Choroid plexus epithelial cell (primary cell): ENCODE measurements at places on chromosomes 1 and 21.
A peak's percentile ranks its signal among the peaks of the same experiment; 100 is the strongest.

DNA sequence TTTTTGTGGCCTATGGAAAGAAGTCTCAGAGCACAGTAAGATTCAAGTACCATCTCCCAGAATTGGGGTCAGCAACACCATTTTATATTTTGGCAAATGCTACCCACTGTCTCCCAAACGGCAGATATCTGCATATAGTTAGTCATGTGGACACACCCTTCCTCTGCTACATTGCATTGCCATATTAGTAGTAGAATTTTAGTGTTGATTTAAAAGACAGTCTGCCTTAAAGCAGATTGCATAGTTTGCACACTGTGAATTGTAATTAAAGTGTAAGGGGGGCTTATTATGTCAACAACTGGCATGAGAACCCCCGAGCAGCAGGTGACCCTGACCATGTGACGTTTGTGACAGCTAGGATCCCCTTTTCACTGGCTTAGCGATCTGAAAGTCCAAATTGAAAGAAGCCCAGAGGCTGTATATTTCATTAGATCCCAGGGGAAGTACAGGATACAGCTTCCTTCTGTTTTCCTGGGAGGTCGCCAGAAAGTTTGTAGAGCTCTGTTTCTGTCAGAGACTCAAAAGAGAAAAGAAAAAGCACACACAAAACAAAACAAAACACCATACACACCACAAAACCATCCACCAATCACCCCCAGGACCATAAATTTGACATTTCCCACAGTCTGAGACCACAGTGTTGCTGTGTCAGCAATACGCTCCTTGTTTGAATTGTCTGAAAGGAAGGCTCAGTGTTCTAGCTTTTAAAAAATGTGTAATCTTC lies 172.4 kb downstream of the NFIA start:
- DNase-seq = peak; percentile 83

- DNase-seq = no peak
Observed at GRCh38 chr1:171515299-171515698, 30.0 kb downstream of the PRRC2C start.

DNA sequence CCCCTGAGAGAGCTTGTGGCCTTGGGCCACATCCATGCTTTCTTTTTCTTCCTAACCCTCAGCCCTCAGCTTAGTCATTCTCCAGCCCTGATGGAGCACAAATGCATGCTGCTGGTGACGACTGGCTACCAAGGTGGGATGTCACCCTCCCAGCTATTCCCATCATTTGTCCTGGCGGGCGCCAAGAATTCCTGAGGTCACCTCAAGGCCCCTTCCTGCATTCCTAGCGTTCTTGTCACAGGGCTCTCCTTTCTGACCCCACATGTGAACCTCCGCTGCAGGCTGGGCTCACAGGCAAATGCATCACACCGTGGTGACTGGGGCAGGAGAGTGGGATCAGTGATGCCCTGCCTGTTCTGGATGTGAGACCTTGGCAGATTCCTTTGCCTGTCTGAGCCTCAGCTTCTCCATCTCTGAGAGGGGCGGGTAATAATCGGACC lies 53.4 kb upstream of the IFFO2 start:
- DNase-seq = peak; percentile 57

DNA sequence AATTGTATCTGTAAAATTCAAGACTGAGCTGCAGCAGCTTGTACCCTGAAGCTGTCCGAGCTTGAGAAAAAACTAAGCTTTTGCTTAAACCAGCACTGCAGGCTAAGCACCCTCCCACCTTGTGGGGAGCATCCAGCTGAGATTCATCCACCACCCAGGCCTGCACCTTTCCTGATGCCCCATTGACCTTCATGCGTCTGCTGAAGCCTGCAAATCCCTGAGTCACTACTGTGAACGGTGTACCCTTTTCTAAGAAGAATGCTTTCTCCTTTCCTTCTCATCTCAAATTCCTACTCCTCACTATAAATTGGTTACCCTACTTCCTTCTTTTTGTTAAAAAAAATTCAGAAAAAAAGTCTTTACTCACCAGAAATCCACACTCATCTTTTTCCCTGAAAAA lies 90.9 kb upstream of the RGS18 start:
- DNase-seq = peak; percentile 5

DNA sequence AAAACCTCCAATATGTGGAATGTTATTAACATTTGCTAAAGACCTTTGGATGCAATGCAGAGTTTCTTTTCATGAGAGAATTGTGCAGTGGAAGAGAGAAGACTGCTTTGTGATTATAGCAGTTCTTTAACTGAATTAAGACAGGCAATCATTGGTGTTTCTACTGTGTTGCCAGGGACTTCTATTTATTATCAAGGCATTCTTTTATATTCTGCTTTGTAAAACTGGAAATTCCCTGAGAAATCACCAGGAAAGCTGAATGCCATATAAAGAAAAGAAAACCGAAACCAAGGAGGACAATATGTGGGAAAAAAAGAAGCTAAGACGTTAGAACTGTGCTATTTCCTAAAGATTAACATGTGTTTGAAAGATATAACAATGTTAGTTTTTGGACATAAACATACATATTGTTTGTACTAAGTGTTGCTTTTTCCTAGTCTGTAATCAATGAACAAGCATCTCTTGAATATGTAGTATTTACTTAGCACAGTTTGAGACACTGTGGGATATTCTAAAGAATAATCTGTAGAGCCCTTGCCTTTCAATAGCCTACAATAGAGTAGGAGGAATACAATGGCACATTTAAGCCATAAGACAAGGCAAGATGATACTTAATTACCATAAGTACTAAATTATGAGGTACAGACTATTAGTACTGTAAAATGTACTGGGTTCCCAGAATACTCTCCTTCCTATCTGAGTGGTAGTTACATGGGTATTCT lies 47.1 kb downstream of the EXTL2 start:
- DNase-seq = peak; percentile 70

- no peak for DNase-seq
Observed at GRCh38 chr1:24506691-24507381, 4.2 kb downstream of the RCAN3 start.

- DNase-seq = no peak
Observed at GRCh38 chr1:23905461-23906025, 7.6 kb downstream of the CNR2 start.

DNA sequence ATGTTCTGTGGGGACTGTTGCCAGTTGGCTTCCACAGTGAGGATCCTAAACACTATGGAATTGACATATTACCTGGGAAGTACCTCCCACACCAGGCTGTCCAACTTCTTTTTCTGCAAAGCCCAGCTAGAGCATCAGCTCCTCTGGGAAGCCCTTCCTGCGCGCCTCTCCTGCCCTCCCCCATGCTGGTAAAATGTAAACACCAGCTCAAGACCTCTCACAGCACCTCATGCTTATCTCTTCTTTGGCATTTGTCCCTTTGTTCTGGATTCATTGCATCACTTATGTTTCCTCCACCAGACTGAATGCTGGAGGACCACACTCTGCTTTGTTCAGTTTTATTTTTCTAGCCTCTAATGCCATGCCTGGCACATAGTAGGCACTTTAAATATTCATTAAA lies 172.1 kb downstream of the HHAT start:
- no peak for DNase-seq

- DNase-seq = no peak
Observed at GRCh38 chr1:225678545-225678944, 25.6 kb upstream of the ENAH start.

DNA sequence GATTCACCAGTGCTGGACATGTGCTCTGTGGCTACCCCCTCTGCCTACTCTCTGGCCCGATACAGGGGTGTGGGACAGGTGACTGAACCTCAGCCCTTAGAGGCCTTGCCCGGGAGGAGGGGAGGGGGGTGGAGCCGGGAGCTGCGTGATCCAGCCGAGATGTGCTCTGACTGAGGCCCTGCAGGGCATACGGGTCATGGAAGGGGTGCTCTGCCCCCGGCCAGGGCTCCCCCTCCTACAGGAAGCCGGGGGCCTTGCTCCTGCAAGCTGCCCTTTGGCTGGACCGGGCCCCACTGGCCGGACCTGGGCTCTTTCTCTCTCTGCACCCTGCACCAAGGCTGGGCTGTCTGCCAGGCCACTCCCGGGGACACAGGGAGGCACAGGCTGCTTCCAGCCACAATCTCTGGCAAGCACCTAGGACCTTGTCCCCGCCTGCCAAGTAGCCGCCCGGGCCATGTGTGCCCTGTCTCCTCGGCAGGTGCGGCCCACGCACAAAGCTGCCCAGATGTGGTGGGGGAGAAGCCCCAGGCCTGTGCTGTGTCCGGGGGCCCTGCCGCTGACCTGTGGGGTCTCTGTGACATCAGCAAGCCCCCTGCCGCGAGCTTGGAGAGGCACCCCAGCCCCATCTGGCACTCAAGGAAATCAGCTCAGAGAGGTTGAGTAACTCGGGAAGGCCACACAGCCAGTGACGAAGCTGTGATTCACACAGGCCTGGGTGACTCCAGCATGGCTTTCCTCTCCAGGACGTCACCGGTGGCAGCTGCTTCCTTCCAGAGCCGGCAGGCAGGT lies 1.5 kb downstream of the SCNN1D start:
- no peak for DNase-seq

GRCh38 chr1:221706876-221707582 lies 34.9 kb downstream of the DUSP10 start:
- DNase-seq = no peak

DNA sequence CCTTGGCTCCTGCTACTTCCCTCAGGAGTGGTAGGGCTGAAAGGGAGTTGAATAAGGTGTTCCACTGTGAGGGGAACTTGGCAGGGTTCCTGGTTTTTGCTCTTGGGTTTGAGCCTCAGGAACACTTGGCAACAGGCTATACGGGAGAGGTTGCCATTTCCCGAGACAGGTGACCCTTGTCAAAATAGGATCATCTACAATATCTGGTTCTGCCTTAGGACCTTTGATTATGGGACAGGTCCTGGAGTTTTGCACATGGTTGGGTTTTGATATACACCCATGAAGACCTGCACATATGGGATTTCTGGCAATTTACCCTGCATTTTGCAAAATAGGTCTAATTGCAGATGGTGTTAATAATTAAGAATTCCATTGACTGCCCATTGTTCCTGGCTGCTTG lies 31.1 kb downstream of the YY1AP1 start:
- DNase-seq = no peak

- no peak for DNase-seq
Observed at GRCh38 chr1:11237356-11237755, 25.0 kb downstream of the MTOR start.

- no peak for DNase-seq
Observed at GRCh38 chr1:62271948-62272728, 47.1 kb downstream of the KANK4 start.

DNA sequence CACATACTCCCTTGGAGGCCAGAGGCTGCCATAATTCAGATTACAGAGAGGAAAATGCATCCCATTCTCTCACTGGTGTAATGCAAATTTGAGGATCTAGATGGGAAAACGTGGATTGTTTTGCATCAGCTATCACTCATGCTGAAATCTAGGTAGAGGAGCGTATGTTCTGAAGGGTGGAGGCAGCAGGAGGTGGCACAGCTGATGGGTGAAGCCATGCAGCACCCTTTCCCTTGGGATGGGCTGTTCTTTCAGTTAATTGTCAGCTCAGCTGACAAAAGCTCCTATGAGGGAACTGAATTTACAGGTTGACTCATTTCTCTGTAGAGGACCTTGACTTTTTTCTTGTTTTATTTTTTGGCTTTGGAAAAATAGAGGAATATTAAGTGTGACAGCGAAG lies 41.8 kb downstream of the CAMTA1 start:
- DNase-seq = no peak

DNA sequence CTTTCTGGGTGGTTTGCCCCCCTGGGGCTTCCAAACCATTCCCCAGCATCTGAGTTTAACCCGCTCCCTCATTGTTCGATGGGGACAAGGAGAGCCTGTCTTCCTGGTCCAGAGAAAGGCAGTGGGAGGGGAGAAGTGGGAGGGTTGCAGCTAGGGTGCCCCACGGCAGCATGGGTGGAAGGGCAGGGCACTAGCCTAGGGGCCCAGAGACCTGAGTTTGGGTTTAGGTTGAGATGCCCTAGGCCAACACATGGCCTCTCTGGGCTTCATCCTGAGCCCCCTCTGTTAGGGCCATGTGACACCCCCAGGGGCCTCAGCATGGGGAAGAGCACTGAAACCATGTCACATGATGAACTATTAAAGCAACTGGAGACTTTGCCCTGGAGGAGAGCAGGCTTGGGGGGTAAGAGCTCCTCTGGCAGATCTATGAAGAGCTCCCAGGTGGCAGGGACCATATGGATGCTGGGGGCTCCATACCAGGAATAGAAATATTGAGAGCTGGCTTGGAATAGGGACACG lies 9.7 kb upstream of the RUNX3 start:
- DNase-seq = no peak

DNA sequence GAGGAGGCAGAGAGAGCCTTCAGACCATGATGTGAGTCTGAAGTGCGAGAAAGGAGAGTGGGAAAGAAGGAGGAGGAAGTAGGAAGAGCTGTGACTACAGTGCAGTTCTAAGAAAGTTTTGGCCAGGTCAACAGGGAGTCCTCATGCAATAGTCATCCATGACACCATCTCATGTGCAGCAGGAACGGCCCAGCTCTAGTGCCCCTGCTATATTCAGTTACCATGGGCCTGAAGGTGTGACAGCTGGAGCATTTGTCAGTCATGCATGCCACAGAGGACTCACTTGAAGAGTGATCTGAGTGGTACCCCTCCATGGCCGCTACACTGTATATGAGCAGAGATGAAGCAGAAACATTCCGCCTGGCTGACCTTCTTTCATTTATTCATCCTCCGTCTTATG lies 77.9 kb downstream of the OMA1 start:
- no peak for DNase-seq

GRCh38 chr1:200899015-200899386 lies 4.3 kb downstream of the INAVA start:
- no peak for DNase-seq

GRCh38 chr1:12327566-12327965 lies 97.7 kb downstream of the VPS13D start:
- no peak for DNase-seq
